ENCODE measurements at places on chromosomes 13 and 19.

- no peak for DNase-seq
Observed at GRCh38 chr13:33292712-33293111, 7.2 kb upstream of the STARD13 start.

GRCh38 chr13:64054321-64054720 is 2638.7 kb upstream of the PCDH20 start:
- no peak for DNase-seq

DNA sequence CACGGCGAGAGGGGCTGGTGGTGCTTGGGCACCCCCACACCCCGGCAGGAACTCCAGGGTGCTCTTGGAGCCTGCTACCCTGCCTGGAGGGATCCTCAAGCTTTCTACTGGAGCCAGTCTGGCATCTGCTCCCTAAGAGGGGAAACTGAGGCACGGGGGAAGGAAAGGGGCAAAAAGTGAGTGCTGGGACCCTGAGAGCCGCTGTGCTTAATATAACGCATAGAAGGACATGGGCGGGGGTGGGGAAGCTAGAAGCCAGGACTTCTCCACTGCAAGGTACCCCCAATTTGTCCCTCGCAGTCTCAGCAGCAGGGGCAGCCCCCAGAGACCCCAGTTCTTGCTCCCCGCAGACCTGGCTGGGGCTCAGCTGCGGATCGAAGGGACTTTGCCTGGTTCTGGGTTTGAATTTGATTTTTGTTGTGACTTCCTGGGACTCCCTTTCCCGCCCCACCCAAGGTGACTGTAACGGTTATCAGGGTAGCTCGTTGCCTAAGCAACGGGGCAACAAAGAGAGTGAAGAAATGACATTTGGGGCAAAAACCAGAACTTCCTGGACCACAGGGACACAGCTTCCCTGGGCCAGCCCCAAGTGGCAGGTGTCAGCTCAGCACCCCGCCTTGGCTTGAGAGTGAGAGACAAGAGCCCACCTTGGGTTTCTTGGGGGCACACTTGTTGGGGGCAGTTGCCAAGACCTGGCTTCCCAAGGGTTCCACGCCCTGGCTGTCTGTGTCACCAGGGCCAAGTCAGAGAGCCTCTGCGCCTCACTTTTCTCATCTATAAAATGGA is 638 bp downstream of the ADGRE5 start:
- peak; percentile 71 for DNase-seq

GRCh38 chr13:57925250-57925649 is 293.7 kb downstream of the PCDH17 start:
- no peak for DNase-seq

DNA sequence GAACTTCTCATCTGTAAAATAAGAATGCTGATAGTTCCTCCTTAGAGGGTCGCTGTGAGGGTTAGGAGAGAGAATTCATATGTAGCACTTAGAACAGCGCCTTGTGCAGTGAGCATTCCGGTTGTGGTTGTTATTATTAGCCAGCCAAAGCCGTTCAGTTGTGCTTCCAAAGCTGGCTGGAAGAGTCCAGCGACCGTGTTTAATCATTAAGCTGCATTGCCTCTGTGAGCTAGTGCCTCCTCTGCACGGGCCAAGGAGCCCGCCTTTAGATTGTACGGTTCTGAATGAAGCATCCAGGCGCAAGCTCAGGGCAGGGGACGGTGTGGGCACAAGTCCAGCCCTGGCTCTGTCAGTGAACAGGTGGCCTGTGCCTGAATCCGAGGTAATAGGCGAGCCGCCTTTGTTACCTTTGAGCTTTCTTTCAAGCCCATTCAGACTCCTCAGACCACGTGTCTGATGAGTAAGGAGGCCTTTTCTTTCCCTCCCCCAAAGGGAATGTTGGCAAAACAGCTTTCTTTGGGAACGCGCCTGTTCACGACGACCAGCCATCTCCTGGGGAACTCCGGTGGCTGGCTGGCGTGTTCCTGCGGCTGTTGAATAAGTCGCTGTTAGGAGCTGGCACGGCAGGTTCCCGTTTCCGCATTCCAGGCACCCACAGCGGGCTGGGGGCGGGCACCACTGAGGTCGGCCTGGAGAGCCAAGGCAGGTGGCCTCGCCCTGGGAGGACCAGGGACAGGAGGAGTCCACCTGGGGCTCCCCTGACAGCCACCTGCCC is 25.1 kb downstream of the SIPA1L3 start:
- no peak for DNase-seq

- DNase-seq, result peak; percentile 39
Observed at GRCh38 chr19:35549174-35549788, 3.9 kb downstream of the TMEM147 start.

DNA sequence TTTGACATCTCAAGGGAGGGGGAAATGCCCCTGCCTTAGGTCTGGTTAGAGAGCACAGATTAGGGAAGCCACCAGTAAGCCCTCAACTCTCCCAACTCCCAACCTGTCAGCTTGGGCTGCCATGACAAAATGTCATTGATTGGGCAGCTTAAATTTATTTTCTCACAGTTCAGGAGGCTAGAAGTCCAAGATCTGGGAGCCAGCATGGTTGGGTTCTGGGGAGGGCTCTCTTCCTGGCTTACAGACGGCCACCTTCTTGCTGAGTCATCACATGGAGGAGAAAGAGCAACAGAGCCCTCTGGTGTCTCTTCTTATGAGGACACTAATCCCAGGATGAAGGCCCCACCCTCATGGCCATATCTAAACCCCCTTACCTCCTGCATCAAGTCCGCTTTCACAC is 24.2 kb downstream of the C19orf12 start:
- DNase-seq, result no peak
